Kidney (tissue), 22 donors: ENCODE measurements at places on chromosomes 6 and 20. TPM values are rescaled to one million over a fixed set of nuclear protein-coding genes. Genes with fewer than 3 reads are reported as not detected.

Gene INSM1
- total RNA-seq: not detected

DNA sequence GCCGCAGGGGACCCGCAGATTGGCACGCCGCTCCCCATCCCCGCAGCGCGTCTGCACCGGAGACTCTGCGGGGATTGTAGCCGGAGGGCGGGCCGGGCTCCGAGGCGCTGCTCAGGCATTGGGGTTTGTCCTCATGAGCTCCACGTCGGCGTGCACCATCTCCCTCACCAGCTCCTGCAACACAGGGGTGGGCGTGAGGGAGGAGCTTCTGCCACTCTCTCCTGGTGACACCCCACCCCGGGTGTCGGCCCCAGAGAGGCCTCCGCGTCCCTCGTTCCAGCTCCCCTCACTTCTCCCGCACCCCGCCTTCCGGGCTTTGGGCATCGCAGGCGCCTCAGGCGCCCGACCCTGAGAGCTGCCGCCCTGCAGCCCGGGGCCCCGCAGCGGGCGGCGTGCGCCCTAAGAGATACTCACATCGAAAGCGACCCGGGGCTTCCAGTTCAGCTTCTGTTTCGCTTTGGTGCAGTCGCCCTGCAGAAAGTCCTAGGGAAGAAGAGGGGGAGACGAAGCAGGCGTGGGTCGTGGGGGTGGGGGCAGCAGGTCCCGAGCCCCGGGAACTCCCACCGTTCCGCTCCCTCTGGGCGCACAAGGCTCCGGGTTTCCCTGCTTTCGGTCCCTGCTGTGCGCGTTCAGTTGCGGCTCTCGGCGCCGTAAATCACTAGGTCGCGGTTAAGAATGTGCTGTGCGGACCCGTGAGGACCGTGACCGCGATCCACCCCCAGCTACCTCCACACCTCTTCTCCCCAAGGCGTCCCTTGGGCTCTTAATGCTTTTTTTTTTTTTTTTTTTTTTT lies 14.5 kb downstream of the FOXC1 start:
- DNase-seq: peak; percentile 88

DNA sequence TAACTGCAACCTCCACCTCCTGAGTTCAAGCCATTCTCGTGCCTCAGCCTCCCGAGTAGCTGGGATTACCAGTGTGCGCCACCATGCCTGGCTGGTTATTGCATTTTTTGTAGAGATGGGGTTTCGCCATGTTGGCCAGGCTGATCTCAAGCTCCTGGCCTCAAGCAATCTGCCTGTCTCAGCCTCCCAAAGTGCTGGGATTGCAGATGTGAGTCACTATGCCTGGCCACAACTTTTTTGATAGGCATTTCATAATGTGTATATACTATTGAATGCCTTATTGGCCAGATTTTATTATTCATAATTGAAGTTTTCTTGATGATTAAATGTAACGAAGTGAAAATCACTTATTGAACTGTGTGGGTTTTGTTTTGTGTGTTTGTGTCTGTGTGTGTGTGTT lies 27.9 kb downstream of the FIG4 start:
- DNase-seq: peak; percentile 35

Gene SCGN
- 8.7 TPM for total RNA-seq

DNA sequence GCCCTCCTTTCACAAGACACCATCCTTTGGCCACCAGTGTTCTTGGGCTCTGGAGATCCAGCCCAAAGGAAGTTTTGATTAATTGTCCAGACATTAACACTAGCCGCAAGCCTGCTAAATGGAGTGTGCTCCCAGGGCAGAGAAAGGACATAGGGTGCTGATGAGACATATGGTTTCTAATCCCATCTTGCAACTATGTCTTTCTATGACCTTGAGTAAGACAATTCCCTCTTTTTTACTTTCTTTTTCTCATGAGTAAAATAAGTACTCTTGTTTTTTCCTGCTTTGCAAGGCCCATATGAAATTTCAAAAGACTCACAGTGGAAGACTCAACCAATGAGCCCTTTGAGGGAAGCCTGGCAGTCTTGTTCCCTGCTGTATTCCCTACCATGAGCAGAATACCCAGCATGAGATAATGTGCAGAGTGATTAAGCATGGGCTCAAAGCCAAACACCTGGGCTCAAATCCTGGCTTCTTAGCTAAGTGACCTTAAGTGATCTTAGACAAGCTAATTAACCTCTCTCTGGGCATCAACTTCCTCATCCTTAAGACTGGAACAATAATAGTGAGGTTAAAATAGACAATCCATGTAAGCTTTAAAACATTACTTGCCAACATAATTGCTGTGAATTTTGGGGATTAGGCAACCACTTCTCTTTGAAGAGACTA lies at the start of gene WFDC10B:
Gene WFDC10B (minus strand): TSS at position 51 of the 669 bp plus-strand sequence. CDS start 19,027 bp downstream, outside the sequence.
- no peak for DNase-seq

GRCh38 chr6:112253498-112253840 lies 898 bp downstream of the LAMA4 start:
- no peak for DNase-seq

Gene CCM2L
- 13.8 TPM for total RNA-seq

- no peak for DNase-seq
Observed at GRCh38 chr20:22466447-22467171, 117.8 kb downstream of the FOXA2 start.
